Stimulated activated CD8-positive, alpha-beta memory T cell treated with anti-CD3 and anti-CD28 coated beads, Interleukin-4, amount 100 ng/mL, for 48 hours (primary cell): ENCODE measurements at places on chromosomes 6 and 20.

GRCh38 chr6:160837146-160837545 lies 135.1 kb downstream of the PLG start:
- no peak for DNase-seq

- no peak for DNase-seq
These were observed 49.5 kb downstream of the UNC5CL start for GRCh38 chr6:40989204-40990169.

DNA sequence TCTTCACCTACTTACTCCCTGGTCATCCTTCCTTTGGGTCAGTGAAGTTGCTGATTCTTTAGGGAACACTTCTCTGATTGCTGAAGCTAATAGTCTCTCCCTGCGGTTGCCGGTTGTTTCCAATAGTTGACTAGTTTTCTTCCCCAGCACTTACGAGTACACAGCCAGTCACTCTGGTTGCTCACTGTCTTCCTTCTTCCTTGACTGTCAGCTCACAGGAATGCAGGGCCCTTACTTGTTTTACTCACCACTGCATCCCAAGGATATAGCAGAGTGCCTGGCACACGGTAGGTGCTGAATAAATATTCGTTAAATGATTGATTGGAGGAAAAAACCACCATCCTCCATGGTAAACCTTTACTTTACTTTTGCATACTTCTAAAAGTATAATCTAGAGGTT lies 345.0 kb downstream of the QKI start:
- no peak for DNase-seq

DNA sequence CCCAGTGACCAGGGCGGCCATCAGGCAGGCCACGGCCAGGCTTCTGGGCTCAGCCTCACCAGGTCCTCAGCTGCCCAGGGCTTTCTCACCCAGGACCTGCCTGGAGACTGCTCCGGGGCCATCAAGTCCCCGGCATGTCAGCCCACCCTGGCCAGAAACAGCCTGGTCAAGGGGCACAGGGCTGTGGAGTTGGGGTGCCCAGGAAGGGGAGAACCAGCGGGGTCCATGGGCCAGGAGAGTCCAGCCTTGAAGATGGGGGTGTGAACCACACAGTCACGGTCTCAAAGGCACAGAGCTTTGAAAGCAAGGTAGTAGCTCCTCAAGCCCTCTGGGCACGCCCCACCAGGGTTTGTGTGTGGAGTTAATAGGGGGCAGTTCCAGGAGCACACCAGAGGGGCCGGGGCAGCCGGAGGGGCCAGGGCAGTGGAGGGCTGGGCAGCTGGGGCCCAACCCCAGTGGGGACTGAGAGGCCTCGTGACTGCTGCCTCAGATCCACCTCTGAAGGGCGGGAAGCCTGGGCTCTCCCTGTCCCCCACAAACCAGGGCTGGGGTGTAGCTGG lies 48.0 kb upstream of the BHLHE23 start:
- DNase-seq = no peak

GRCh38 chr20:461254-462198 lies 807 bp downstream of the TBC1D20 start:
- DNase-seq = peak; percentile 67

- peak; percentile 52 for DNase-seq
These were observed 216.7 kb downstream of the ZDHHC14 start for GRCh38 chr6:157597461-157598312.

GRCh38 chr6:20364327-20364726 lies 37.4 kb upstream of the E2F3 start:
- no peak for DNase-seq

GRCh38 chr6:35019171-35019570 lies 122.0 kb downstream of the TCP11 start:
- no peak for DNase-seq

DNA sequence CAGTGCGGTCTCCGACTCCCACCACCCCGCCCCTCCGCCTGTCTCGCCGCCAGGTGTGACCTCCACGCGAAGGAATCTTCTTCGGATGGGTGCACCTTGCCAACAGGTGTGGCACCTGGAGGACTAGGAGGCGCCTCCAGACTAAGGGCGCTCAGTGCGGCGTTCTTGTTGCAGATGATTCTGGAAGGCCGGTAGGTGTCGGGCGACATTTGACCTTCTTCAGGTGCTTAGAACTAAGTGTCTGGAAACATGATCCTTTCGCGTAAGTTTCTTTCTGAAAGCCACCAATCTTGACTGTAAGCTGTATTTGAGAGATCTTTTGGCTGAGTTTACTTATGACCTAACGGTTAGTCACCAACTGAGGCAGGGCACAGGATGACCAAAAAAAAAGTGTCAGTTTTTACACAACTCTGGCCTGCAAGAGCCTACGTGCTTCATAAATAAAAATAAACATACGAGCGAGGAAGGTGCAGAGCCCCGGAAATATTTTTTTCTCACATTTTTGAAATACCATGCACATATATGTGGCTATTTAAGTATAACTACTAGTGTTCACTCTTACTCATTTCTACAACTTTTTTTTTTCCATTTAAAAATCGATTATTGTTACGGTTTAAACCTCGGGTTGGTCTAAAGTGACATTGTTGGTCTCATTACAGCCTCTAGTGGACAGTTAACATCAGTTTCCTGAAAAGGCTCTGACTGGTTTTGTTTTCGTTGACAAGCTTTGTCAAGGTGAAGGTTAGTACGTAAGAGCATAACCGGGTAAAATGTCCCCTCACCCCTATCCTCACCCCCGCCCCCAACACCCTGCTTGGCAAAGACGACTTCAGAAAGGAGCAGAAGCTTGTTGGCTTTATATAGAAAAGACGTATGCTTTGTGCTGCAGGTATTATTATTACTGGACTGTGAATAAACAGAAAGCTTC lies 1.6 kb upstream of the ATXN1 start:
- DNase-seq = peak; percentile 61

DNA sequence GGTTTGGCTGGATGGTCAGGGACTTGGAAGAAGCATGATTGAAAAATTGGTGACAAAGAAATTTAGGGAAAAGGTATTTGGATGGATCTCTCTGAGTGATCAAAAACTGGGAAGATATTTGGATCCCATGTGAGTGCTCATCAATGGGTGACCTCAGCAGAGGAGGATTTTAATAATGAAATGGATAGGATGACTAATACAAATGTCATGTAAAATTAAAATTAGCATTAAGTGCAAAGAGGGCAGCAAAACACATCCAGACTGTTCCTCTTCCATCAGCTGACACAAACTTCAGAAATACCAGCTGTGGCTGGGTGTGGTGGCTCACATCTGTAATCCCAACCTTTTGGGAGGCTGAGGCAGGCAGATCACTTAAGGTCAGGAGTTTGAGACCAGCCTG lies 151.7 kb downstream of the THBS2 start:
- no peak for DNase-seq
